ENCODE measurements at places on chromosomes 1 and 21. TPM values are rescaled to one million over a fixed set of nuclear protein-coding genes. Genes with fewer than 3 reads are reported as not detected.

Gene FUCA1
- total RNA-seq, result 21.3 TPM

Gene OR2T33
- not detected for total RNA-seq

Gene AVPR1B
- not detected for total RNA-seq

Gene OR2T2
- not detected for total RNA-seq

Gene VCAM1
- total RNA-seq, result 33.6 TPM

Gene LRRC8B
- 13.9 TPM for total RNA-seq

Gene UBXN10
- 2.6 TPM for total RNA-seq

Gene EPS8L3
- 0.34 TPM for total RNA-seq

Gene S100A1
- total RNA-seq, result not detected

Gene KMO
- total RNA-seq, result not detected

Gene PYHIN1
- total RNA-seq, result not detected

Gene DSCAM
- total RNA-seq, result not detected

Gene LDLRAD2
- total RNA-seq, result 0.75 TPM

Gene CRYAA
- not detected for total RNA-seq

Gene ESPN
- total RNA-seq, result 1.2 TPM

Gene SPRR5
- total RNA-seq, result not detected

Gene UCK2
- 44.5 TPM for total RNA-seq

Gene LCE2A
- not detected for total RNA-seq

Gene NBPF10
- 6.3 TPM for total RNA-seq

Gene NPHS2
- not detected for total RNA-seq

Gene PRKAA2
- total RNA-seq, result 5.6 TPM

Gene F3
- total RNA-seq, result 28.8 TPM

Gene OR2L5
- not detected for total RNA-seq

Data from mesothelial cell of epicardium (in vitro differentiated cells).